ENCODE measurements at places on chromosomes 16 and 17.

DNA sequence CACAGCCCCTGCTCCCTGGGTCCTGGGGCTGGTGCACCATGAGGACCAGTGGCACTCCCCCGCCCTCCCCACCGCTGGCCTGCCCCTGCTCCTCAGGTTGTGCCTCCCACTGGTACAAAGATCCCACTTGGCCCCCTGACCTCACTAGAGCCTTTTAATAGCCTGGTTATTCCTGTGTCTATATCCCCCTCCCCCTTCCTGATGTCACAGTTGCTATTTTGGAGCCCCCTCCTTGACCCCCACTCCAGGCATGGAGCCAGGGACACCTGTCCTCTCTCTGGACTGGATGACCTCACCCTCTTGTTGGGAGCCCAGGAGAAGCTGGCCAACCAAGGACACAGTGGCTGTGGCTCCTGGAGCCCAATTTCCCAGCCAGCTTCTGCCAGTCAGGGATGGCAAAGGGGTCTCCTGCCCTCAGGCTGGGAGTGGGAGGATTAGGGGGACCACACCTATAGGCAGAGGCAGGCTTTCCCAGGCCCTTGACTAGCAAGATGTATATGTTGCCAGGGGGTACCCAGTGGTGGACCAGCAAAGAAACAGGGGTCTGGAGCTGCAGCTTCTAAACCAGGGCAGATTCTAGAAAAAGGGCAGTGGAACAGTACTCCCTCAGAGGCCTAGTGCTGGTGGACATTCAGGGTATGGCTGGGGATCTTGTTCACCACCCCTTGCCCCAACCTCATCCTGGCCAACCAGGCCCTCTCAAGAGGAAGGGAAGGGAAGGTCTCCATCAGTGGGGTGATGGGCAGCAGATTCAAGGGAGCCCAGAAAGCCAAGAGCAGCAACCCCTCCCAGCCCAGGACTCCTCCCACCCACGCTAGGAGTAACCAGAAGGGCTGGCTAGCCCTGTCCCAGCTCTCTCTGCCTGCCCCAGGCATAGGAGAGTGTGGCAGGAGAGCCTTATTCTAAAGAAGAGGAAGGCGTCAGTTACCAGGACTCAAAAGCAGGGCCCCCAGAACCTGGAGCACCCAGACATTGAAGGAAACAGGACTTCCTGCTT, 10.9 kb downstream of the HDAC5 start:
- no peak for DNase-seq

DNA sequence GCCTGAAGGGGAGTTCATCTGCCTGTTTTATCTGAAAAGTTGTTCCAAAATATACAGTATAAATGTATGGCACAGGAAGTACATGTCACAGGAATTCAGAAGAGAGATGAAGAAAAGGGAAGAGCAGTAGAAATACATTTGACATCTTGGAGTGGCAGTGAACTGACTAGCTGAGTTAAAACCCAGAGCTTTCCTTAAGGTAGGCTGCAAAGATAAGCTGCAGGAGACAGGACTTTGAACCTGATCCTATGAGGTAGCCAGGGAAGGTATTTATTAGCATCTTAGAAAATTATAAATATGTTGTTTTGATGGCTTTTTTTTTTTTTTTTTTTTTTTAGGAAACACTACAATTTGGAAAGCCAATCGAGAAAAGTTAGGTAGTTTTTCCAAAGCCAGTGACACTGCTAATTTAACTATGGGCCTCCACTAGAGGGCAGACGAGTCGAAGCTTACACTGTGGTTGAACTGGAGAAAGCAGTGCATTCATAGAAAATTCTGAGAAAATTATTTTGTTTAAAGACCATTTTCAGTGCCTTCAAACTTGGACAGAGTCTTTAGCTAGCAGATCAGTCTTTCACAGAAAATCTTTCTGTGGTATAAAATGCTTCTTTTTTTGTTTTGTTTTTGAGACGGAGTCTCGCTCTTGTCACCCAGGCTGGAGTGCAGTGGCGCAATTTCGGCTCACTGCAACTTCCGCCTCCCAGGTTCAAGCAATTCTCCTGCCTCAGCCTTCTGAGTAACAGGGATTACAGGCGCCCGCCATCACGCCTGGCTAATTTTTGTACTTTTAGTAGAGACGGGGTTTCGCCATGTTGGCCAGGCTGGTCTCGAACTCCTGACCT, 122.3 kb downstream of the SSH2 start:
- DNase-seq, result peak; percentile 78

- DNase-seq, result no peak
These were observed 242.3 kb downstream of the SOX9 start for GRCh38 chr17:72363089-72363610.

DNA sequence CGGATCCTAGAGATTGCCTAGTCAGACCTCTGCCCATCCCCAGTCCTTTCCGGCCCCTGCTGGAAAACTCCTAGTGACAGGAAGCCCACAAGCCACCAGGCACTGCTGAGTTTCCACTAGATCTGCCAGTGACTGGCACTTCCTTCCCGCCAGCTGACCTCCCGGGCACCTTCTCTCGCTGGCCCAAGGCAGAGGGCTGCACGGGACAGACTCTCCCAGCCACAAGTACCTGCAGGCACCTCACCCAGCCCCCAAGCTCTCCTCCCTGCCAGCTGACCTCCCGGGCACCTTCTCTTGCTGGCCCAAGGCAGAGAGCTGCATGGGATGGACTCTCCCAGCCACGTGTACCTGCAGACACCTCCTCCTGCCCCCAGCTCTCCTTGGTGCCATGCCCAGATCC, 66.3 kb upstream of the DOC2B start:
- DNase-seq, result no peak

GRCh38 chr16:46568472-46569230, 52.5 kb downstream of the SHCBP1 start:
- DNase-seq, result no peak

GRCh38 chr17:66952031-66952524, 12.4 kb upstream of the CACNG4 start:
- no peak for DNase-seq

DNA sequence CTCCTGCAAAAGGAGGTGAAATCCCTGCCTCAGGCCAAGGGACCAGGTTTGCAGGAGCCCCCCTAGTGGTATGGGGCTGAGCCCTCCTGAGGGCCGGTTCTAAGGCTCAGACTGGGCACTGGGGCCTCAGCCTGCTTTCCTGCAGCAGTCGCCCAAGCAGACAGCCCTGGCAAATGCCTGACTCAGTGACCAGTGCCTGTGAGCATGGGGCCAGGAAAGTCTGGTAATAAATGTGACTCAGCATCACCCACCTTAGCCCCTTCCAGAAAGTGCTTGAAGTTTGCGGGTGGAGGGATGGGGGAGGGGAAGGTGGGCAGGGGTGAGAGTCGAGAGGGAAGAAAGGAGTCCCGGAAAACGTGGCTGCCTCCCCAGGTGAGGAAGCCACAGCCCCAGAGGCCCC, 2.1 kb downstream of the MC1R start:
- no peak for DNase-seq
